ENCODE measurements at places on chromosomes 2 and 18.

GRCh38 chr2:150485114-150485870 lies 2.2 kb downstream of the RND3 start:
- no peak for DNase-seq

DNA sequence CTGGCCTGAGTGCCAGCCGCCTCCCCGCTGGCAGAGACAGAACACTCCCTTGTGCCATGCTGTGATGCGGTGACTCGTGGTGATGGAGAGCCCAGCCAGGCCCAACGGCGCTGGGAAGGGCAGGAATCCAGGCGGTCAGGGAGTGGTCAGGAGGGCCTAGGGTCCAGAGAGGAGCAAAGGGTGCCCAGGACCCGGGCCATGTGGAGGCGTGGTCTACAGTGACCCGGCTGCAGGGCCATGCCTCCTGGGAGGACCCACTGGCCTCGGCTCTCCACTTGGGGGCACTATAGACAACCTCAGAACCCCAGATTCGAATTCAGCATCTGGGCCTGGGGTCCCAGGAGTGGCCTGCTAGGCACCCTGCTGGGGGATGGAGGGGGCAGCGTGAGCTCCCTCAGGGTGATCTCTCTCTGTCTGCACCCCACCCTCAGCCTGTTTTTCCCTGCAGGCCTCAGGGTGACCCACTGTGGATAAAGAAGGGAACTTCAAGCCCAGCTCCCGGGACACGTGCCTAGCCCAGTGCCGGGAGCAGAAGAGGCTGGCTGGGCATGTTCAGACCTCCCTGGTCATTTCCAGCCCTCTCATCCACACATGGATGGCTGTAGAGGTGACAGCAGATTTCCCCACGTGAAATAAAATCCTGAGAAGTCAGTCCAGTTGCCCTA lies 13.0 kb downstream of the AMER3 start:
- no peak for DNase-seq

DNA sequence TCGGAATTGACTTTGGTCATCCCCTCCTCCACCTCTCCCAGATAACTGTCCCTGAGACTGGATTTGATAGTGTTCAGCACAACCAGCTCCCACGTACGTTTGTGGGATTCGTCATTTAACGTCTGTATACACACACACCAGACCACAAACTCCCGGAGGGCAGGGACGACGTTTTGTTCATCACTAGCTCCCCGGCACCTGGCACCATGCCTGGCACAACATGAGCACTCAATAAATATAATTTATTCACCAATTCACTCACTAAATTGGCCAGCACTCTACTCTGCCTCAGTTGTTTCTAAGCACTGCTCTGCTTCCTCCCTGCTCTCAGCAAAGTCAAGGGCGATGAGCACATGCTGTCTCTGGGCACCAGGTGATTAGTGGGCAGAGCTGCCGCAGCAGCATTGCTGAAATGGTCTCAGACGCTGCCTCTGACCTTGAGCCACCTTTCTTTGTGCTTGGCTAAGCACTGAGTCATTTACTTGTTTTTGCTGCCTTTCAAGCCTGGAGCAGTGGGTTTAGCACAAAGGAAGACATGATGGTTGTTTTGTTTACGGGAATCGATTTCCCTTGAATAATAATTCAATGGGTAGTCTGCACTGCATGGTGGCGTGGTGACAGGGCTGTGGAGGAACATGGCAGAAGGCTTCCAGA lies 19.3 kb upstream of the LOXHD1 start:
- DNase-seq: no peak

GRCh38 chr2:216557820-216558219 lies 59.2 kb downstream of the RPL37A start:
- DNase-seq: no peak

DNA sequence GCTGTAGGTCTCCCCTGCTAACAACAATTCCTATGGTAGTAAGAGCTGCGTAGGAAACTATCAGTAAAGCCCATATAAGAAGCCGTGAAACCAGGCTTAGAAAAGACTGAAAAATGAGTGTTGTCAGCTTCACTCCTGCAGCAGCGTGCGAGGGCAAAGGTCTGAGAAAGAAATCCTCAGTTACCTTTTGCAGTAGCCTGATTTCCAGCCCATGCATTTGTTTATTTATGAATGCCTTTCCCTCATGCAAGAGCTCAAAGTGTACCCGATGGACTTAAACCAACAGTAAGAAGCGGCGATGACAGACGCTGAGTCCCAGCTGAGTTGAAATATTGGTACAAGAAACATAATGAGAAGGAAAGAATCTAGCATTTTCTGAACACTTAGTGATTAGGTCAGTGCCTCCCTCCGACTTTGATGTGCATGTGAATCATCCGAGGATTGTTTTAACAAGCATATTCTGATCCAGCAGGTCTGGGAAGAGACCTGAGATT lies 15.0 kb upstream of the POLI start:
- DNase-seq: no peak

- peak; percentile 7 for DNase-seq
These were observed 16.2 kb downstream of the ATG16L1 start for GRCh38 chr2:233267516-233268245.
